NT2/D1 (cell line): ENCODE measurements at places on chromosomes 2 and 18.

DNA sequence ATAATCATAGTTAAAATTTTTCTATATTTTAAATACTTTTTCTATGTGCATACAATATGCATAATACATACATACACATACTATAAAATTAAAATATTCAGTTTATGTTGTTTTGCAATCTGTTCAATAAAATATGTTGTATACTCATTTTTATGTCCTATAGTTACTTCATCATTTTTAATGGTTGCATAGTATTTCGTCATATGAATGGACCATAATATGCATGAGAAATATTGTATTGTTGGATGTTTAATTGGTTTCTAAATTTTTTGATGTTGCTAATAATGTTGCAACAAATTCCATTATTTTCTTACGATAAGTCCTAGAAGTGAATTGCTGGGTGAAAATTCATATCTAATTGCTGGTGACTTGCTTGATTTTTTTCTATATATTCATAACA lies 211.5 kb upstream of the GCFC2 start:
- no peak for DNase-seq

DNA sequence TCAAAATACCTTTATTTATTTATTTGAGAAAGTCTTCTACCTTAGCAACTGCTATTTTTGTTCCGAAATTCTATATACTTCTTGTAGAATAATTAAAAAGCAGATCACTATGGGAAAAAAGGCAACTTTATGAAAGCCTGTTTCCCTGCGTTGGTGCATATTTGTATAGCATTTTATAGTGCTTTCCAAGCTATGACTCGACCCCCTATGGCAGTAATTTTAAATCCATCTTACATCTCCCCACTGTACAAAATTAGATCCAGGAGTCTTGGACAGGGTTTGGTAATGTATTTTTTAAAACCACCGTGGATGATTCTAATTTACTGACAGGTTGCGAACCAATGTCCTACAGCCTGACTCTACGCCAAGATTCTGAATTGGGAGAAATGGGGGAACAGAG lies 10.1 kb downstream of the TANK start:
- DNase-seq, result no peak

- DNase-seq, result no peak
Measured at GRCh38 chr18:48000701-48001100, 70.2 kb upstream of the SMAD2 start.

GRCh38 chr2:19731037-19731436 lies 170.7 kb downstream of the TTC32 start:
- no peak for DNase-seq

DNA sequence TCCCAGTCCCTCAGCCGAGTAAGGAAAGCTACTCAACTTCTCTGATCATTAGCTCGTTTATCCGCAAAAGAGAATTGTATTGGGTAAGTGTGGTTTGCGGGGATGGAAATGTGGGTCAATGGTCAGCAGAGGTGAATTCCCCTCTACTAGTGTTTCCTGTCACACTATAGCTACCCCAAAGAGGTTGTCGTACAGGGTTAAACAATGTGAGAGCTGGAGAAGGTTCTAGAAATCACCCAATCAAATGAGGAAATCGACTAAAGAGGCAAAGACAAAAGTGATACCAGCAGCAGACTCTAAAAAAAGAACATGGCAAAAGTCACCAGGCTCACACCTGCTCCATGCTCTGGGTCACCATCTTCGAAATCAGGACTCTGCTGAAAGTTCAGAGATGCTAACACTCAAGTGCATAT lies 144.7 kb upstream of the ITGA4 start:
- no peak for DNase-seq

DNA sequence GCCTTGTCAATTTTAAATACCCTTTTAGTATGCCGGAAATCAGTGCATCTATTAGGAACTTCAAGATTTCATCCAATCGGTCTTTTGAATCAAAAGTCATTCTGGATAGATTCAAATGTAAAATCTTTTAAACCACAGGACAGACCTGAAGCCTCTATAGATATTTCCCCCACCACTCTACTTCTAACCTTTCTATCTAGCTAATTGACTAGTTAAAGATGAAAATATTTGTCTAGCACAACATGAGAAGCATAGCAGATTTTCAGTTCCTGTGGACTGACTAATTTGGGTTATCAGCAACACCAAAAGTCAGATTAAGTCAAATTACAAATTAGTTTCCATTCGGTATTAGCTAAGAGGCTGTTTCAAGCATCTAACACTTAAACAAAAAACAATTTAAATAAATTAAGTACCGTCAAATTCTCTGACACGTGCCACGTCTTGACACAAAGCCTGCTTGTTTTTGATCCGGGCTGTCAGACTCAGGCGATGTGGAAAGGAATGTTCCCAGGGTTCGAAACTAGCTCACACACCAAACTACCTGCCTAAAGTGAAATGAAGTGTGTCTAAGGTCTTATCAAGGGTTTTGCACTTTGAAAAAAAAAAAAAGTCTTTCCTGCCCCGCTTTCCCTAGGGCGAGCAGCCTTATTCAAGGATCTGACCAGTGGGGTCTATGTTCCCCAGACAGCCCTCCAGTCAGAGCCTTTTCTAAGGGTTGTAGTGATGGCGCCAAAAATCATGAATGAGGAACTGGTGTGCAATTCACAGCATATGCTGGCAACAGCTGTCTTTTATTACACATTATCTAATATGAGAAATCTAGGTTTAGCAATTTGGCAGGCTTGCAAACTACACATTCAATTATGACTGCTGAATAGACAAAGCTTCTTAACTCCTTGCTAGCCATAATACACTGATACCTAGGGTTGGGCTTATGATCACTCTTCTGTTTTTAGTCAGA lies 4.7 kb downstream of the CYTIP start:
- DNase-seq, result no peak

DNA sequence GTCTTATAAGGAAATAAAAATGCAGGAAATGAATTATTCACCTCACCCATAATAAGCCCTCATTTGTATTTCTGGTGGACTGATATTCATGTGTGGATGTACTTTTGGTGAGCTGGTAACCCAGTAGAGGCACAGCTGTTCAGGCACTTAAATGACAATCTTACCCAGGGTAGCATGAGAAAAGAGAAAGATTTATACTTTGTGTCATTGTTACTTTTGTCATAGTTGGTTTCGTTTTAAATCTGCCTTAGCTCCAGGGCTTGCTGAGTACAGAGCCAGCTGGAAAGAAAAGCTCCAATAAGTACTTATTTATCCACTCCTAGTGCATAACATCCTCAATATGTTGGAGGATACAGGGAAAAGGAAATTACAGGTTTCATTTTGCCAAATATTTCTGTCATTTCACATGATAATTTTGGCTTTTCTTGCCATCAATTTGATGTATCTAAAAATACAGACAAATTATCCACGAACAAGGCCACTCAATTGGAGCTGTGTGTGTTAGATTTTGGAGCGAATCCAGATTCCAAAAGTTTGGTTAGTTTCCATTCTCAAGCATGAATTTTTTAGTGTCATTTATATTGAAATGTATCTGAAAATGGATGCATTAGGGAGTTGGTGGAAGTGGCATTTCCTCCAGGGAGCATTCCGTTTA lies 1276.1 kb upstream of the FAM98A start:
- no peak for DNase-seq

GRCh38 chr2:177314194-177314593 lies 49.7 kb upstream of the NFE2L2 start:
- no peak for DNase-seq

- DNase-seq, result no peak
Measured at GRCh38 chr2:233426619-233427342, 72.5 kb downstream of the DGKD start.

GRCh38 chr2:6883448-6884122 lies 6.0 kb downstream of the RSAD2 start:
- DNase-seq, result no peak

DNA sequence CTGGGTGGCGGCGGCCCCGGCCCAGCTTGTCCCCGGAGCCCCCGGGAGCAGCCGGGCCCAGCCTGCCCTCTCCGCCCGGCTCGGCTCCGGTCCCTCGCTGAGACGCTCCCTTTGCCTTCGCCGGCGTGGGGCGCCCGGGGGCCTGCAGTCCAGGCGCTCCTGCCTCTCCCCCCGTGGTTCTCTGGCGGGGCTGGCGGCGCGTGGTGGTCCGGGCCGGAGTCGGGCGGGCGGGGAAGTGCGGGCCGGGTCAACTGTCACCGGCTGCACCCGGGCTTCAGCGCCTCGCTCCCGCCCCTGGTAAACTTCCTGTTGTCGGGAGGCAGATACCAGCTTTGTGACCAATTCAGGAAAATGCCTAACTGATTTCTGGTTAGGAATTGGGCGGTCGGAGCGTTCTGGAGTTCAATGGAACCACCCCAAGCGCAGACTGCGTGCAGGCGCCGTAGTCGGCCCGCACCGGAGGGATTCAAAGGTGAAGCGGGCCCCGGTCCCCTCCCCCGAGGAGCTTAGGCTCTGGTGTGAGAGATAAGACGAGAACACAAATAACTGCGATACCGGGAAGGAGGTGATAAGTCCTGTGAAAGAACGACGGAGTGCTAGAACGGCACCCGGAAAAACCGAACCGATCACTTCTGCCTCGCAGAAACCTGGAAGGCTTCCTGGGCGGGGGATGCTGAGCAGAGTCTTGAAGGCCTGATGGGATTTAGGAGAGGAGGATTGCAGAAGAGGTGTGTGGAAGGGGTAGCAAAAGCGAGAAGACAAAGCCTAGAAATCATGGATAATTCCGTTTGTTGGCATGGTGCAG lies 891 bp downstream of the CAB39 start:
- no peak for DNase-seq

DNA sequence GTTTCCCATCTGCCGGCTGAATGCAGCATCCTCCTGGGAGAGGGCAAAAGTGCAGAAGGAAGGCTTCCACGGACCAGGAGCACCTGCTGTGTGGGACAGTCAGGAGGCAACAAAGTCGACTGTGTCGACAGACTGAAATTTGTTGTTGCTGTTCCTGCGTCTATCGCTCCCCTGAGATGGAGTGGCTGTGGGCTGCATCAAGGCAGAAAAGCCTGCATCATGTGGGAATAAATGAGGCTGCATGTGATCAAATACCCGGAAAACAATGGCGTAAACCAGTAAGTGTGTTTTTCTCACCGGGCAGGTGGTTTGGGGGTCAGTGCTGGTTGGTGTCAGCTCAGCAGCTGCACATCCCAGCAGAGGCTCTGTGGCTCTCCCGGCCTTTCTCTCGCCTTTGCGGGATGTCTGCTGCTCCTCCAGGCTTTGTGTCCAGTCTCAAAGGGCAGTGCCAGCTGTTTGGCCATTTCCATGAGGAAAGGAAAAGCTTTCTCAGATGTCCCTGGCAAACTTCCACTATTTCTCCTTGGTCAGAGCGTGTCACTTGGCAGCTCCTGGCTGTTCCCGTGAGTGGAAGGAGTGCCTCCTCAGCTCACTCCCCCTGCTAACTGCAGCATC lies 262.4 kb downstream of the NDUFA10 start:
- DNase-seq, result no peak

DNA sequence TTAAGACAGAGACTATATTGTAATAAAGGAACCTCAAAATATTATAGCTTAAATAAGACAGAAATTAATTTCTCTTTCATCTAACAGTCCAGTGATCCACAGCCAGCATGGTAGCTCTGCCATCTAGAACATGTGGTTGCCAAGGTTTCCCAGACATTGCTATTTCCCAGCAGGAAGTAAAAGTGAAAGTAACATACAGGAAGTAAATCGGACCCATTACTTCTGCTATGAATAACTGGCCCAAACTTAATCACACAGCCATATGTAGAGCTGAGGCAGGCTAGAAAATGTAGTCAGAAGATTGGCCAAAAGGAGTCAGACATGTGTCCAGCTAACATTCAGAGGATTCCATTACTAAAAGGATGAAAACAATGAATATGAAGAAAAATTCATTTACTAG lies 71.0 kb downstream of the NOL4 start:
- no peak for DNase-seq

DNA sequence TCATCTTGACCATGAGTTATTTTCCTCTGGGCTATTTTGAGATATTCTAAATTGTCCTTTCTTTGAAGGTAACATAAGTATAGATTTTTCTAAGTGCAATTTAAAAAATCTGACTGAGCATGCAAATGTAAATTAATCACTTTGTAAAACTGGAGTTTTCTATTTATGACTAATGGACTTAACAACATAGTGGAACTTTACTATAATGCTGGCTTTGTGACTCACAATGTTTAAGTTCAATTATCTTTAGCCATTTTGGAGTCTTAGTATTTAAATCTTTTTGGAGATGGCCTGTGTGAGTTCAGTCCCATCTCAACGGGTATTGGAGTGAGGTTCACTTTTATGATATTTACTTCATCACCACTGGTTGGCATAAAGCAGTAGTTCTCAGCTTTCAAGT lies 35.2 kb upstream of the NOSTRIN start:
- DNase-seq, result no peak

DNA sequence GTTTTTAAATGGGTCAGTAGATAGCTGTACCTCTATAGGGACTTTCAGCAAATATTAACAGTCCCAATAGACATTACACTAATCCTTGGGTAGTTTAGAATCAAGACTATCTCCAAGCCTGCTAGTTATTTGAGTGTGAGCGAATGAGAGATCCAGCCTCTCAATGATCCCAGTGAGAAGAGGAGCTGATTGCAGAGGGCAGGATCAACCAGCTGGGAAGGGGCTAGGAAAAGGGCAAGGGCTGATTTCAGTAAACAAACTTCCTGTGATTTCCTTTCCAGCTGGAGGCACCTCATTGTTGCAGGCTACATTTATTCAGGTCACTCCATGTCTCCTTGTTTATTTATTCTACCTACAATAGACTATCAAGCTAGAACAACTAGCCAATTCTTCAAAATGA lies 84.1 kb upstream of the CTNNA2 start:
- DNase-seq, result no peak

DNA sequence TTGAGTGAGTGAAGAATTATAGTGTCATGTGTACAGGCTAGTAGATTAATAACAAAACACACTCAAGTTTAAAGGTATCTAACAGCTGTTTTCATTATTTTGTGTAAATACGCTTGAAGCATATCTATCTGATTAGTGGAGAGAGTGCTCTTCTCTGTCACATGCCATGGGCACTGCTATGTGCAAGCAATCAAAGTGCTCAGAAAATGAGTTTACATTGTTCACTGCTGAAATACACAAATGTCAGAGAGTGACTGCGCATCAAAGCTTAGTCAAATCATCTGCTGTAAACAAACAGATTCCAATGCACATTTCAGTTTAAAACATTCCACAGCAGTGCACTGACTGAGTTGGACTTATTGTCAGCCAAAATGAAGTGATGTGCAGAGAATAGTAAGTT lies 423.4 kb downstream of the ZEB2 start:
- DNase-seq, result no peak

GRCh38 chr18:5309888-5310470 lies 14.5 kb upstream of the ZBTB14 start:
- DNase-seq, result no peak

- no peak for DNase-seq
Measured at GRCh38 chr2:235025800-235026536, 74.2 kb downstream of the SH3BP4 start.

DNA sequence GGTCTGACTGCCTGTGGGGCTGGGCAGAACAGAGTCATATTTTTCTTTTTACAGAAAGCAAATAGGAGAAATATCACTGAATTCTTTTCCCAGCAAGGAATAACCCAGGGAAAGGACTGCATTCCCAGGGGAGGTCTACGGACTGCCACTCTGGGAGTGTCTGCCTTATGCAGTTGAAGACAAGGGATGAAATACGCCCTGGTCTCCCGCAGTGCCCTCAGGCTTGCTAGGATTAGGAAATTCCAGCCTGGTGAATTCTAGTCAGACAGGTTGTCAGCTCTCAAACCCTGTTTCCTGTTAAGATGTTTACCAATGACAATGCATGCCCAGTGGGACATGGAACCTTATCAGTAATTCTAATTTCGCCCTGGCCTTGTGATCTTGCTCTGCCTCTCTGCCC lies 30.3 kb upstream of the PDK1 start:
- DNase-seq, result no peak
